Activated T-cell treated with anti-CD3 and anti-CD28 coated beads for 1 hour (primary cell): ENCODE measurements at places on chromosomes 3 and 15.

DNA sequence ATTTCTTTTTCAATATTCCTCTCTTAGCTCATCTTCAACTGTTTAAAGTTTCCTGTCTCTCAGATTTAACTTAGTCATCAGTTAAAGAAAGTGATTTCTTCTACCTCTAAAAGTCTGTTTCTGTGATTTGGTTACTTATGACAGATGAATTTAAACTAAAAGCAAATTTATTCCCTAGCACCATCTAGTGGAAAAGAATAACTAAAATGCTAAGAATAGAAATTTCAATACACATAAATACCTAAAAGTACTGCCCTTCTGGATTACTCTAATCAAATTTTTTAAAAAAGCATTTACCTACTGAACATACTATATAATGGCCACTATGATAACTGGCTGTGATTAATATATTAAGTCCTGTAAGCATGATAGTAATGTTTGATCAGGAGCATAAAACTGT, 14.0 kb upstream of the ZCWPW2 start:
- no peak for DNase-seq

DNA sequence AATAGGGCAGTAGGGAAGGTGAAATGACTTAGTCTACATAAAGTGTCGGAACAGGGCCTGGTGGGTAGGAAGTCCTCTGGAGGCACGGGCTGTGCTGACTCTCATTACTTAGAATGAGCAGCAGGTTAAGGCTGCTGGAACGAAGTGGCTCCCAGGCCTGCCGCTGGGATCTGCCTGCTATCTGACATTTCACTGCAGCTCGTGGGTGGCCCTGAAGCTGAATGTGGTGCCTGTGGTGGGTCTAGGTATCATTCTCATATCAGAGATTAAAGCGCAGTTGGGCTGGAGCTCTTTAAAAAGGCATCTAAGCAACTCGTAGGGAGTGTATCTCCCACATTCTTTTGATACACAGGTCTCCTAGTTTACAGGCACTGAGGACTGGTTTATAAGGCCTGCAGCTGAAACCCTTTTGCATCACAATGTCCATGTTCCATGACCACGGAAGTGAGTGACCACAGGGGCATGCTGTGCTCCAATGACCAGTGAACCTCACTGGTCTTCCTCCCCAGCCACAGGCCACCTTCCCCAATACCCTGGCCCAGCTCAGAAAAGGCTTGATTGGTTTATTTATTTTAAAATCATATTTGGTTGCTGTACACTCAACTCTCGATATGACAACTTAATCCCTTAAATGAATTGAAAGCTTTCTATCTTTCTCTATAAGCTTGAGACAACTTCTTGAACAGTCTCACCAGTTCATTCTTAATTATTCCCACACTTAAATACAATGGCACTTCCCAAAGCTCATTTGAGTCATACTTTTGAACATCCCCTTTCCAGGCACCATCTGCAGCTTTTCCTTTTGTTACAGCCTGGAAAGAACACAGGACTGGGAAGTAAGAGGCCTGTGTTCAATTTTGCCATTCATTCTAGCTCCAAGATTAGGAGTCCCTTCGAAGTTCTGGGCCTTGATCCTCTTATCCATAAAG, 19.0 kb downstream of the ADAMTS9 start:
- no peak for DNase-seq

DNA sequence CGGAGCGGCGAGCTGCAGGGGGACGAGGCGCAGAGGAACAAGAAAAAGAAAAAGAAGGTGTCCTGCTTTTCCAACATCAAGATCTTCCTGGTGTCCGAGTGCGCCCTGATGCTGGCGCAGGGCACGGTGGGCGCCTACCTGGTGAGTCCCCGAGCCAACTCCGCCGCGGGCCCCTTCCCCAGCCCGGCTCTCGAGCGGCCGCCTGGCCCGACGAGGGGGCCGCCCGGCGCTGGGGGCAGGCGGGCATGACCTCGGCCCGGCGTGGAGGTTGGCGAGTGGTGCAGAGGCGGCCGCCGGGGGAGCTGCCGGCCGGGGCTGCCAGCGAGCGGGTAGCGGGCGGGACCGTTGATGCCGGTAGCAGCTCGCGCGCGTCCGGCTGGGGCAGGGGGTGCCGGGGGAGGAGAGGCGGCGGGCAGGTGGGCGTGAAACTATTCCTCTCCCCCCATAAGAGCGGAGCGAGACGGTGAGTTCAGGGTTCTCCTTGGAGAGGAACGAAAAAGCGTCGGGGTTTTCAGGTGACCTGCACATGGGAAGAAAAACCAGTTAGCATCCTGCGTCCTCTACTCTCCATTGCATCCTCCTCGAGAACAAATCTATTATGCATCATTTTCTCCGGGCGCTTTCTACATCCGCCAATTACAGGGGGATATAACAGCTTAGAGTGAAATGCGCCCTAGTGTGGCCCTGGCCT, 585 bp downstream of the SLCO3A1 start:
- DNase-seq: peak; percentile 27

DNA sequence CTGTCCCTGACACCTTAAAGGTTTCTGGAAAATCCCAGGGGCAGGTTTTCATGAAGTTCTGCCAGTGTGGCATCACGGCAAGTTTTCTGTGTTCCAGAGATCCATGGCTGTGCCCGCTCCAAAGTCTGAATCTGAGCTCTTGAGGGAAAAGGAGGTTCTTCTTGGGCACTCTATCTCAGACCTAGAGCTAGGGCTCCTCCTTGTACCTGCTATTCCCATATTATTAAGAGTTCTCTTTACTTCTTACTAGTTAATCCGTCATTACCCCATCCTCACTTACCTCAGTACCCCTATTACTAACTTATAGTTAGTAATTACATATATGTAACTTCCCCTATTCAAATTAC, 5.9 kb upstream of the TRA2B start:
- DNase-seq: no peak

GRCh38 chr15:22806664-22807063, 20.2 kb downstream of the NIPA1 start:
- DNase-seq: no peak

- no peak for DNase-seq
Measured at GRCh38 chr3:88033808-88034207, 25.0 kb downstream of the CGGBP1 start.

GRCh38 chr15:67110958-67111864, 45.8 kb downstream of the SMAD3 start:
- no peak for DNase-seq

- DNase-seq: no peak
Measured at GRCh38 chr3:155296413-155296812, 2.9 kb upstream of the STRIT1 start.

GRCh38 chr3:120275618-120276017, 9.4 kb downstream of the GPR156 start:
- no peak for DNase-seq

GRCh38 chr3:156761007-156761406, 65.1 kb upstream of the LEKR1 start:
- no peak for DNase-seq

- no peak for DNase-seq
Measured at GRCh38 chr3:144549166-144549565, 577.5 kb downstream of the DIPK2A start.
